Fibroblast of gingiva (primary cell): ENCODE measurements at places on chromosomes 12 and 14.
A peak's percentile ranks its signal among the peaks of the same experiment; 100 is the strongest.

DNA sequence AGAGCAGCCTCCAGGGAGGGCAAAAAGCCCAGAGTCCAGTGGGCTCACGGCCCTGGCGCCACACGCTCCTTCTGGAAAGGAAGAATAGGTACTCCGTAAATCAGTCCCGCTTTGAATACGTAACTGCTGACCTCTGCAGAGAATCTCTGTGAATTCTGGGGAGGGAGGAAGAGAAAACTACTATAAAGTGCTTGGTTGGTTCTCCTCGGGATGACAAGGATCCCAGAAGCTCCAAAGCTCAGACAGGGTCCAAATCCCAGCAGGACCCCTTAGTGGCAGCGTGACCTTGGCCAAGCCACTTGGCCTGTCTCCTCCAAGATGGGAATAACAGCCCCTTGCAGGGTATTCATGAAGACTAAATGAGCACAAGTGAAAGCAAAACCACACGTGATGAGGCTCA lies 31.7 kb downstream of the ANO2 start:
- DNase-seq = no peak

GRCh38 chr12:71686658-71687025 lies 760 bp downstream of the TMEM19 start:
- peak; percentile 58 for DNase-seq

DNA sequence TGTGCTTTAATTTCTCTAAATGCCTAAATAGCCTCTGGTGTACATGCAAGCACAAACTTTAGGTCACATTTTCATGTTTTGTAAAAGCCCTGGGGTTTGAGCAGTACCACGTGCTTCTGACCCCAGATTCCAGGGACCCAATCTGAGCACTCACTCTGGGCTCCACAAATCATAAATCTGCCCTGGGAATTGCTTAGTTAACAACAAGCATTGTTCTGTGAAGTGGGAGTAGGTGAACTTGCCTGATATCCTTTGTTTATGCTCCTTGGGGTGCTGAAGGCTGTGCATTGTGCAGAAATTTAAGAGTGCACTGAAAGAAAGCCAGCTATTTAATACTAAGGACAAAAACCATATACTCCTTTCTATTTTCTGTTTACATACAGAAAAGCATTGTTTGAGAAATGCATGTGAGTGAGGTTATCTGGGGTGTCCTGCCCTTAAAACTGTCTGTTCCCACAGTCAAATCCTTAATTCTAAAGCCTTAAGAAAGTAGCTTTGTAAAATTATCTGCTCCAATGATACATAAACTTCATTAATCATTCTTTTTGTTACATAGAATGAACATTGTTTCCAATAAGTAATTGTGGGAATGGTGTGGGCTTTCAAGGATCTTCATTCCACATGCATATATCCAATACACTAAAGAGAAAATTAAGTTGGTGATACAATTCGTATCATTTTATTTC lies 258.6 kb upstream of the NPAS3 start:
- DNase-seq = no peak

- peak; percentile 46 for DNase-seq
These were observed 2.2 kb downstream of the KRT80 start for GRCh38 chr12:52189376-52190174.

DNA sequence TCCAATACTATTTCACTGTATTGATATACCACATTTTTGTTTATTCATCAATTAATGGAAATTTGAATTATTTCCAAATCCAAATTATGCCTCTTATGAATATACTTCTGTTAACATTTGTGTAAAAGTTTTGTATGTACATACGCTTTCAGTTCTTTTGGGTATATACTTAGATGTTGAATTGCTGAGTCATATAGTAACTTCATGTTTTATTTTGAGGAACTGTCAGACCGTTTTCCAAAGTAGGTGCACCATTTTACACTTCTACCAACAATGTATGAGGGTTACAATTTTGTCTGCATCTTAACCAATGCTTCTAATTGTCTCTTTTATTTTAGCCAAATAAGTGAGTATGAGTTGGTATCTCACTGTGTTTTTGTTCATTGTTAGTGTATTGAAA lies 10.2 kb upstream of the CCER1 start:
- DNase-seq = no peak

DNA sequence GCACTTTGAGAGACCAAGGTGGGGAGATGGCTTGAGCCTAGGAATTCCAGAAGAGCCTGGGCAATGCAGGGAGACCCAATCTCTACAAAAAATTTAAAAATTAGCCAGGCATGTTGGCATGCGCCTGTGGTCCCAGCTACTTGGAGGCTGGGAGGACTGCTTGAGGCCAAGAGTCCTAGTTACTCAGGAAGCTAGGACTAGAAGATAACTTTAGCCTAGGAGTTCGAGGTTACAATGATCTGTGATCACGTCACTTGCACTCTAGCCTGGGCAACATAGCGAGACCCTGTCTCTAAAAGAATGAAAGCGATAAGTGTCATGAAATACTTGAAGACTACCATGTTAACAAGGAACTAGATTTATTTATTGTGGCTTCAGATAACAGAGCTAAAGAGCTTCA lies 3.5 kb downstream of the ATF7 start:
- DNase-seq = no peak

- DNase-seq = no peak
These were observed 51.9 kb upstream of the ATF7IP start for GRCh38 chr12:14313379-14314138.

GRCh38 chr12:57390174-57390573 lies 40.7 kb downstream of the R3HDM2 start:
- DNase-seq = no peak

DNA sequence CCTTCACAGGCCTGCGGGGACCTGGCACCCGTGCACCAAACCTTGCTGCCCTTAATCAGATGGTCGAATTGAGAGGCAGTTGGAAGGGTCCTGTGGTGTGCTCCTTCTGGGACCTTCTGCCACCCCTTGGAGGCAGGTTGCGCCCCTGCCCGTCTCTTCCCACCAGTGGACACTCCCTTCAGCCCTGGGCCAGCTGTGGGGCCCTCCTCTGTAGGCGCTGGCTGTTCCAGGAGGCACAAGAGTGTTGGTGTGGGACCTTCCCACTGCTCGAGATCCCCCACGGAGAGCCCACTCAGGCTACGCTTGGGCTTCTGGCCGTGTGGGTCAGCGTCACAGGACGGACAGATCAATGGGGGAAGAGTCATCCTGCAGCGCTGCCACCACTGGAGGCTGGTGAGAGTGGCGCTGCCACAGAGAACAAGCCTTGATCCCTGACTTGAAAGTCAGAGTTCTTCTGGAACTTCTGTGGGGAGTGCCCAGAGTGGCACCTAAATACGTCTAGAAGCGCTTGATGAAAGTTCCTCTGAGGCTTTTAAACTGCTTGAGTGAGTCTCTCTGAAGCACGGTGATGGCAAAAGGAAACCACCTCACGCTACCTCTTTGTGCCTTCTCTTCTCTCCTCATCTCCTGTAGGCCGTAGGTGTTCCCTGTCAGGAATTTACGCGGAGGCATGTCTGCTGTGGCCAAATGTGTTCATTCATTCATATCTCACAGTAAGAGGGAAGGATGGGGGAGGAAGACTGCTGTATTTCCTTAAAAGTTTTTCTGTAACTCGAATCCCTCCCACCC lies 48.3 kb downstream of the TRAF3 start:
- DNase-seq = no peak

- DNase-seq = no peak
These were observed 20.5 kb upstream of the DUSP6 start for GRCh38 chr12:89372584-89373370.

GRCh38 chr12:120711411-120711810 lies 1.2 kb downstream of the UNC119B start:
- no peak for DNase-seq

DNA sequence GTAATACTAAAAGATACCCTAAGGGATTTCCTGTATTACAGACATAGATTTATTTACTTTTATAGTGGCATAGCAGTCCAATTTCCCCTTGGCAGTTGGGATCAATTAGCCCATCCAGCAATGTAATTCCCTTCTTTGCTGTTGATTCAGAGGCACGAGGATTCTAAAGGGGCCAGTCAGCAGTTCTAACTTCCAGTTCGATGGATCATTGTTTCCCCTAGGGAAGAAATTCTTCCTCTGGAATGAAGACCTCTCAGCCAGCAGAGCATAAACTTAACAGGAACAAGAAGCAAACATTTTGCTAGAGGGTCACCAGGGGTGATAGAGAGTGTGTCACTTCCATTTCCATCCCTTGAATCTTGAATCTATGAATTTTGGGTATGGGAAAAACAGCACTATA lies 395.7 kb upstream of the NOVA1 start:
- DNase-seq = peak; percentile 29

GRCh38 chr14:106879241-106879640 lies 1352.9 kb downstream of the TMEM121 start:
- no peak for DNase-seq

DNA sequence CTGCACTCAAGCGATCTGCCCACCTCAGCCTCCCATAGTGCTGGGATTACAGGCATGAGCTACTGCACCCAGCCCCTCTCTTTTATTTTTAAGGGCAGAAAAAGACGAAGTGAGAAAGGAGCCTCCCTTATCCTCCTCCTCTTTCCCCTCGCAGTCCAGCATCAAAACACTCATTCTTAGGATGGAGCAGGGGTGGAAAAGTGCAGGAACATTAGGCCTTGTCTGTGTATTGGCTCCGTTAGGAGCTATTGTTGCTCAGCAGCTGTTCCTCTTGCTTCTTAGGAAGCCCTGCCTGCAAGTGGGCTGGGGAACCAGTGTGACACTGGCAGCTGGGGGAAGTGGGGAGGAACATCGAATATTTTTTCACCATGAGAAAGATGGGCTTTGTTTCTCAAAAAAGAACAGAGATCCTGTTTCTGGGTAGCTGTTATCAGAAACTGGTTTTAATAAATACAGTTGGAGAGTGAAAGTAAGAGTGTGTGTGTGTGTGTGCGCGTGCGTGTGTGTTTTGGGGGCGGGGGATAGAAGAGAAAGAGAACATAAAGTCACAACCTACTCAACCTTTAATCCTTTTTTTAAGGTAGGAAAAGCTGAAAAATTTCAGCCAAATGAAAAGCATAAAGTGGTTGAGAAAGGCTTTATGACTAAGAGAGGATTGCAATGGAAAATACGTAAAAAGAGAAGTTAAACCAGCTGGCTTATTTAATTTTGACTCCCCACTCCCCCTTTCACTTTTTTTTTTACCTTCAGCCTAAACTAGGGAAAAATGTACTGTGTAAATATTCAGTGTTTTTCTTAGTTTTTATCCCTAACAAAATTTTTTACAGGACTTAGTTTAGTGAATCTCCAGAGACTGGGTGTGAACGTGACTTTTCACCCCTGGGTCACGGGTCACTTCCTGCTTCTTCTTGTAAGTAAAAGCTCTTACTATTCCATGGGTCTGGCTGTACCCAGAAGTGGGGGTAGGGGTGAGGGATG lies 197.2 kb upstream of the PLEKHG7 start:
- peak; percentile 70 for DNase-seq

GRCh38 chr14:37063467-37064240 lies 108.8 kb downstream of the SLC25A21 start:
- peak; percentile 27 for DNase-seq

DNA sequence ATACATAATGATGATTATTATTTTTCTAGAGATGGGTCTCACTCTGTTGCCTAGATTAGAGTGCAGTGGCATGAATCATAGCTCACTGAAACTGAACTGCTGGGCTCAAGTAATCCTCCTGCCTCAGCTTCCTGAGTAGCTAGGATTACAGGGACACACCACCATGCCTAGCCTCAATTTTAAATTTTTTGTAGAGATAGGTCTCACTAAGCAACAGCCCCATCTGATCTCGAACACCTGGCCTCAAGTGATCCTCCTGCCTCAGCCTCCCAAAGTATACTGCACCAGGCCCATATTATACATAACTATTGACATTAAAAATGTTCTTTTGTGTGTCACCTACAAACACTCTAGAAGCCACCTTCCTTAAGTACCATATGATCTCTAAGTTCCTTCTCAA lies 3.4 kb downstream of the TXNRD1 start:
- DNase-seq = peak; percentile 25

DNA sequence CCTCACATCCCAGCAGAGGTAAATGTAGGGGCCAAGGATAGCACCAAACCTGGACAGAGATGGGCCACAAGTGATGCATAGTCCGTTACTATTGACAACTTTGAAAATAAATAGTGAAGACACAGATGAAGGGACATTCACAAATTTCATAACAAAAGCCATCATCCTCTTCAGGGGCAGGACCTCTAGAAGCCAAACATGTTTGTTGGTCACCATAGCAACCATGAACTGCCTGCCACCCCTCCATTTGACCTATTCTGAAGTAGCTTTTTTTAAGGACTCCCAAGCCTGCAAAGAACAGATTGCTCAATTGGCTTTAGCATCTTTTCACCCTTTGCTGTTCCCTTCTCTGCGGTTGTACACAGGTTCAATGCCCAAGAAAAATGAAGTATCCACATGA lies 35.7 kb upstream of the MDM1 start:
- DNase-seq = peak; percentile 45

DNA sequence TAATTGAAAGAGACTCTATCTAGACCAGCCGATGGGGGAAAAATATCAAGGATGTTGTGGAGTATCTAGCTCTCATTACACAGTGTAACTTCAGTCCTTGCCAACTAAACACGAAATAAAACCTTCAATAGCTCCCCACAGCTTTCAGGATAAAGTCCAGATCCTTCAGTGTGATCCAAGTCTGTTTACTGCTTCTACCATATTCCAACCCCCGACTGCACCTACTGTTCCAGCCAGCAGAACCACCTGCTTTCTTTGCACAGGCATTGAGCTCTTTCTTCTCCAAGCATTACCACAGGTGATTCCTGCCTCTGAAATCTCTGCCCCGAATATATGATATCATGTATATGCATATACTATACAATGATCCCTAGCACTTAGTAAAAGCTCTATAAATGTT lies 2.2 kb upstream of the LRRC23 start:
- no peak for DNase-seq

GRCh38 chr12:4767186-4767585 lies 47.0 kb downstream of the GALNT8 start:
- no peak for DNase-seq

DNA sequence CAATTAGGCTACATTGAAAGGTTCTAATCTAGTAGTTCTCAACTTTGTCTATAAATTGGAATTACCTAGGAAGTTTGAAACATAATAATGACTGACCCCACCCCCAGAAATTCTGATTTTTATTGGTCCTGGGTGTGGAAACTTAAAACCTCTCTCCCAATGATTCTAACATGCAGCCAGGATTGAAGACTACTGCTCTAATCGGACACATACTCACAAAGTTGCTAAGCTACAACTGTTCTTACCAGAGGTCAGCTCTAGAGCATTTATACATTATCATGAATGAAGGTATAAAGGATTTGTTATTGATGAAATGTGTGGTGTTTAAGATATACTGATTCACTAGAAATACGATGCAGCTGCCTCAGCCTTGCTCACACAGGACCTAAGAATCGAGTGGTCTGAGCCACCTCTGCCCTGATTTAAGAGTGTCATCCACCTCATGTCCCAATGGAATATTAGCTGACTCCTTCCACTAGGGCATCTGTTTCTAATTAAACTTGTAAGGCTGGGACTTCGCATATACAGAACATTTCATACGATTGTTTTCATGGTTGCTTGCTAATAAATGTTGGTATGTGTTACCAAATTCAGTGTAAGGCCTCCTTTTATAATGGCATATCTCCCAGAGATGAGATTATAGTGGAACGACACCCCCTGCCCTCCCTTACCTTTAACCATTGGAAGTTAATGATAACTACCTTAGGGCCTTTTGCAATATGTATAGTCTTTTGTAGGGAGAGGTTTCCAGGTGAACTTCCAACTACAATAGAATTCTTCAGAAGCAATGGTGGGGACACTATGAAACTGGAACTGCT lies 410.8 kb upstream of the PDE3A start:
- DNase-seq = peak; percentile 89
